ENCODE measurements at places on chromosomes 13 and 19.

DNA sequence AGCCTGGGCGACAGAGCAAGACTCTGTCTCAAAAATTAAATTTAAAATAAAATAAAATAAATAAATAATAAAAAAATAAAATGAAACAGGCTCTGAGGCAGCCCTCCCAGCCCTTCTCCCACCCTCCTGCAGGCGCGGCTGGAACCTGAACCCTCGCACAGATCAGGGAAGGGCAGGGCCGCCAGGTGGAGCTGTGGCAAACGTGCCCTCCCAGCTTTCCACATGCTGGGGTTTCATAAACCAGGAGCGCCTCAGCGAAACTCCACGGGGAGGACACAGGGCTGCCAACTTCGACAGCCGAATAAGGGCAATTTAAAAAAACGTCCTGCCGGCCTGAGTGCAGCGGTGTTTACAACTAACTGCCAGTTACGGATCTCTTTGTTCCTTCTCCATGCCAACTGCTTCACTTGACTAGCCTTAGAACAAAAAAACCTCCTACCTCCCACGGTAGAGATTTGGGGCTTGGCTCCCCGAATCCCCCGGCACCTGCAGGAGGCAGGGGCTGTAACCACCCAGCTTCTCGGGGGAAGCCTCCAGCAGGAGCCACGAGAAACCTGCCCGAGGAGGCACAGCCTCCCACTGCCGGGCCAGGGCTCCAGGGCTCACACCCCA lies 15.9 kb downstream of the ZNF787 start:
- DNase-seq: peak; percentile 24

DNA sequence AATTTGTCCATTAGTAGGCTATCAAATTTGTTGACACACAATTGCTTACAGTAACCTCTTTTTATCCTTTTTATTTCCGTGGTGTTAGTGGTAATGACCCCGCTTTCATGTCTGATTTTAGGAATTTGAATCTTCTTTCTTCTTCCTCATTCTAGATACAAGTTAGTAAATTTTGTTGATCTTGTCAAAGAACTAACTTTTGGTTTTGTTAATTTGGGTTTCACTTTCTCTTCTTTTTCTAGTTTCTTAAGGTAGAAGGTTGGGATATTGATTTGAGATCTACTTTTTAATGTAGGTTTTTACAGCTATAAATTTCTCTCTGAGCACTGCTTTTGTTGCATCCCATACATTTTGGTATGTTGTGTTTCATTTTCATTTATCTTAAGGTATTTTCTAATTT lies 53.3 kb upstream of the SLC7A1 start:
- DNase-seq: no peak

DNA sequence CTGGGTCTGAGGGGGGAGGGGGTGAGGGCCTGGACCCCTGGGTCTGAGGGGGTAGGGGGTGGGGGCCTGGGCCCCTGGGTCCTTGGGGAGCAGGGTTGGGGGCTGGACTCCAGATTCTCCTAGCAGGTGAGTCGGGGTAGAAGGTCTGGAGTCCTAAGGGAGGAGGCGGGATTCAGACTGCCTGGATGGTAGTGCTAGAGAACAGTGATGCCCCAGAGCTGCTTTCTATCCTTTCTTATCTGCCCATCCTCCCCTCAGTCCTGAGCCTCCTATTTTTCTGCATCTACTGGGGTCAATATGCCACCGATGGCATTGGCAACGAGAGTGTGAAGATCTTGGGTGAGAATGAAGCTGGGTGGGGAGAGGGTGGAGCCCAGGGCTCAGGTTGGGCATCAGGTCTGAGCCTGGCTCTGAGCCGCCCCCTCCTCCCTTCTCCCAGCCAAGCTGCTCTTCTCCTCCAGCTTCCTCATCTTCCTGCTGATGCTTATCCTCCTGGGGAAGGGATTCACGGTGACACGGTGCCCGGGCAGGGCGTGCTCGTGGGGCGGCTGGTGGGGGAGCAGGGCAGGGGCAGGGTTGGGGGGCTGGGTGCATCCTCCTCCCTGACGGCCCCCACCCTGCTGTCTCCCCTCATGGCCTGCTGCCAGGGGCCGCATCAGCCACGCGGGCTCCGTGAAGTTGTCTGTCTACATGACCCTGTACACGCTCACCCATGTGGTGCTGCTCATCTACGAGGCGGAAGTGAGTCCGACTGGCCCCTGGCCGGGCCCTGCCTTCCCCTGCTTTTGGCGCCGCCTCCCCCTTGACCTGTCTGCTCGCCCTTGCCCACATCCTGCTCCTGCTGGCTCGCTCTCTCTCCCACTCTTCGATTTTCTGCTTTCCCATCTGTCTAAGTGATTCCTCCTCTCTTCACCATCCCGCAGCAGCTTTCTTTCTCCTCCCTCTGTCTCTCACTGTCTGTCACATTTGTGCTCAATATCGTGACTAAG lies 3.4 kb downstream of the TMEM145 start:
- DNase-seq: no peak

DNA sequence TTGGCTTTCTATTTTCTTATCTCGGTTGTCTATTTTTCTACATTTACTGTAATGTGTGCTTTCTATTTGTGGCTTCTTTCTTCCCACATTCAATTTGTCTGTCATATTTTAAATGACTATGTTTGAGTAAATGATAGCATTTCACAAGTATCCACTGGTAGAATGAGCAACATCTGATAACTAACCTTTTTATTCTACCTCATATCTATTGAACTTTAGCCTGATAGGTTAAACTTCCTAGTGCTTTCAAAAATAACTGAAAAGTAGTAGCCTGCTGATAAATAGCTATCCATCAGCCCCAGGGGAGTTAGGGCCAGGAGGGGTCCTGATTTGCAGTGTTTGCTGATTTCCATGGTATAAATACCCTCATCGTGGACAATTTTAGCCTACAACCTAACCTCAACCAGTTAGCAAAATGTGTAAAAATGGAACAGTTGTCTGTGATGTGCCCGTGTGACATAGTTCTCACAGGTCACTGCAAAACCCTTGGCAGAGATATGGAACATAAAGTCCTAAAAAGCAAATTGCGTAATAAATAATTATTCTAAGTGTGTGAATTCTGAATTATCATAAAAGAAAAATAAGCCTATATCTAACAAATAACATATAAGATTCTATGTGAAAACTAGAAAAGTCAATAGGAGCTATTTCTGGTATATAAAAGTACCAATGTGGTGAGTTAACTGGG lies 32.1 kb downstream of the KCTD12 start:
- DNase-seq: no peak

- no peak for DNase-seq
Observed at GRCh38 chr19:47353307-47353712, 4.2 kb downstream of the DHX34 start.

- DNase-seq: peak; percentile 74
Observed at GRCh38 chr19:50333737-50334617, 4.8 kb upstream of the KCNC3 start.

GRCh38 chr19:51810223-51810622 lies 15.3 kb downstream of the FPR3 start:
- DNase-seq: no peak

DNA sequence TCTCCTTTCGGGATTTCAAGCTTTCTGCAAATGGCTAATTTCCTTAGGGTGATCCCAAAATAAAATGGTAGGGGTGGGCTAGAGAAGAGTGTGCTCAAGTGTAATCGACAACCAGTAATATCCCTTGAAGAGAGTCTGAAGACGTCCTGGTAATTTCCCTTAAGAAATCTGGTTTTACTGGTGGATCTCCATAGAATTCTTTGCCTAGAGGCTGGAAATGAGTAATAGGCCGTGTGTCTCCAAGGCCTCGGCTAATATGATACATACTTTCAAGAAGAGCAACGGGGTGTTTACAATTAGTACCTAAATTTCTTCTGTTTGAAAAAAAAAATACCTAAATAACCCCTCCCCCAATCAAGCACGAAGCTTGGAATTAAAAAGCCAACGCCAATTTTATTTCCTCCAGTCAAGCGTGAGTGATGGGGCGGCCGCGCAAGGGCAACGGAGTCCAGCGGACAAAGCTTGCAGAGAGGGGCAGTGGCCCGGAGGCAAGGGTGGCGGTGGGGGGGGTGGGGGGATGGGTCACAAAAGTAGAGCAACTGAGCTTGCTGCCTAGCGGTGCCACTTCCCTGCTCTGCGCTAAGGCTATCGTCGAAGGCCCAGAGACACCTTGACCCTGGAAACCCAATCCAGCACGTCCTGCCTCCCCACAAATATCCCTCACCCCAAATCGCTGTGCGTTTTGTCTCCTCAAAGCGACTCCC lies 7.8 kb downstream of the SOX21 start:
- DNase-seq: no peak

DNA sequence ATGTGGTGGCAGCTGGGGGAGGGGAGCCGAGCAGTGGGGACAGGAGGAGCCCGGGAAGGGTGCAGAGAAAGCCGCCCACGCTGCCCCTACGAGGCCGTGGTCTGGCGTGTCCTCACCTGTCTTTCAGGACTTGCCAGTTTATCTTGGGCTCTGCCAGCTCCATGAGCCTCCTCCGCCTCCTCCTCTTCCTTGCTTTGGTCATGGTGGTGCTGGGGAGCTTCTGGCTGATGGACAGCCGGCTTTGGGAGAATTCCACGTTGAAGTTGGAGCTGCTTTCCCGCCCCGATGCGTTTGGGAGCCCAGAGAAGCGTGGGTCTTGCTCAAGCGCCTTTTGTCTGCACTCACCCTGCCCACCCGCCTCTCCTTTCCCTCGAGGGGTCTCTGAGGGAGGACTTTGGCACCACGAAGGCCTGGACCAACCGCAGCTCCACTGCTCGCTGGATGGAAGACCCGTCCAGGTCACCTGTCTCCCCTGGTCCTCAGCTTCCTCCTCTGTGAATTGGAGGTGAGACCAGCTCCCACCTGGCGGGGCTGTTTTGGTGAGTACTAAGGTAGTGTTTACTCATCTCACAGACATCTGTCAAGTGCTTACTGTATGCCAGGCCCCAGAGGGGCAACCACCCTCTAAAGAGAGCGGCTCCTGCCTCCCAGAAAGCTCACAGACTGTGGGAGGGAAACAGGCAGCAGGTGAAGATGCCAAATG lies 29.7 kb upstream of the MIER2 start:
- DNase-seq: no peak

DNA sequence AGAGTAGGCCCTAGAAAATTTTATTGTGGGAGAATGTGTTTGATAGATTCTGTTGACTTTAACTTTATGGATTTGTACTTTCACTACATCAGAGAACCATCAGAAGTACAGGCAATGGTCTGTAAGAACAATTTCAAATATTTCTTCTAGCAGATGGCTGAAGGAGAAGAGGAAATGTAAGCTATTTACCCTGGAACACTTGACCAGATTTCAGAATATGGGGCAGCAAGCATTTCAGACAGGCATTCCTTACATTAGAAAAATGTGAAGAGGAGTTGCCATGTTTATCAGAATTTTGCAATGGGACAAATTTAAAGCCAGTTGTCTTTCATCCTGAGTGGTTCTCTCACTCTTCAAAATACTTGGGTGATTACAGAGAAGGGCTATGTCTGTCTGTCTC lies 7.5 kb downstream of the FRY start:
- no peak for DNase-seq

DNA sequence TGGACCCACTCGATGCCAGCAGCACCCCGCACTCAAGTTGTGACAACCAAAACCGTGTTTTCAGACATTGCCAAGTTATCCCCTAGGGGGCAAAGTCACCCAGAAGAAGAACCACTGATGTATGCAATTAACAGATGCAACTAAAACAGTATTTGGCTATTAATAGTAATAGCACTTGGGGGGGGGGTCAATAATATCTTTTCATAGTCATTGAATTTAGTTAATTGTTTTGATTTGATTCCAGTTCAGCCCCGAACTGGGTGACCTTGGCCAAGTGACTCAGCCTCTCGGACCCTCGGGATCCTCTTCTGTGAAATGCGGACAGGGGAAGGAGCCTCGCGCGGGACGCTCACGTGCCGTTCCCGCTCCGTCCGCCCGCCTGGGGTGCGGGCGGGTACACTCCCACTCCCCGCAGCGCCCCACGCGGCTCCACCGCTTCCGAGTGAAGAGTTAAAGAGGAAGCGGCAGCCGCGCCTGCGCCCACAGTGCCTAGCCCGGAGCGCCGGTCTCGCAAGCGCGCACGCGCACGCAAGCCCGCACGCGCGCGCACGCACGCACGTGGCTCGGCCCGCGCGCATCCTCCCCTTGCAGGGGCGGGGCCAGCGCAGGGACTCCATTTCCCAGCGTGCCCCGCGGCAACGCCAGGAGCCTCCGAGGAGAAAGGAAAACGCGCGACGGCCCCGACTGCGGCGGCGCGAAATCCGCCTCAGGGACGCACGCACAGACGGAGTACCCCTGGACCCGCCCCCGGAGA lies 435 bp upstream of the DAZAP1 start:
- peak; percentile 99 for DNase-seq

DNA sequence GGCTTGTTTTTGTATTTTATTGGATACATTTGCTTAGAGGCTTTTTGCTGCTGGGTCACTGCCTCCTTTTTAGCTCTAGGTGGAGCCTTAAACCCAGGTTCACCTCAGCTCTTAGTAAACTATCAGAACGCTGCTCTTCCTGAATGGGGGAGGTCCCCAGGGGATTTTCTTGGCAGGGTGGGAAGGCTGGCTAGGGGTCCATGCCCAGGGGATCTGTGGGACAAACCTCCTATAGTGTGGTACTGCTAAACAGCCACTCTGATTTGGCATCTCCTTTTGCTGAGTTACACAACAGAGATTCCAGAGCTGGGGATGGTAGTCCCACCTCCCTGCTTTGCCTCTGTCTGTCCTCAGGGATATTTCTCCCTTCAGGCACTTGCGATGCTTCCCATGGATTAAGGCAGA lies 204.9 kb downstream of the ZIC5 start:
- no peak for DNase-seq

DNA sequence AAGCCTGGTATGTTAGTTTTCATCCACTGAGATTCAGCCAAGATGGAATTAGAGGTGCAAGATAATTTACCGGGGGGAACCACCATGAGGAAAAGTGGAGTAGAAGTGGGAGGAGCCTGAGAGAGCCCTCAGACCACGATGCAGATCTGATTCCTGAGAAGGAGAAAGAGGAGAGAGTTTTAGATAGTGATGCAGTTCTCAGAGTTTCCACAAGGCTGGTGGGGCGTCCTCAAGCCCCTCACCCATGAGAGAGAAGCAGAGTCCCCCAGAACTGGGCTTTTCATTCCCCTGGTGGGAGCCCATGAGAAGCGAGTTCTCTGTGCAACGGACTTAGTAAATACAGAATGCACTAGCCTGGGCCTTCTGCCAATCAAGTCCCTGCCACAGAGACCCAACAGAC lies 18.1 kb downstream of the CEACAM5 start:
- no peak for DNase-seq

DNA sequence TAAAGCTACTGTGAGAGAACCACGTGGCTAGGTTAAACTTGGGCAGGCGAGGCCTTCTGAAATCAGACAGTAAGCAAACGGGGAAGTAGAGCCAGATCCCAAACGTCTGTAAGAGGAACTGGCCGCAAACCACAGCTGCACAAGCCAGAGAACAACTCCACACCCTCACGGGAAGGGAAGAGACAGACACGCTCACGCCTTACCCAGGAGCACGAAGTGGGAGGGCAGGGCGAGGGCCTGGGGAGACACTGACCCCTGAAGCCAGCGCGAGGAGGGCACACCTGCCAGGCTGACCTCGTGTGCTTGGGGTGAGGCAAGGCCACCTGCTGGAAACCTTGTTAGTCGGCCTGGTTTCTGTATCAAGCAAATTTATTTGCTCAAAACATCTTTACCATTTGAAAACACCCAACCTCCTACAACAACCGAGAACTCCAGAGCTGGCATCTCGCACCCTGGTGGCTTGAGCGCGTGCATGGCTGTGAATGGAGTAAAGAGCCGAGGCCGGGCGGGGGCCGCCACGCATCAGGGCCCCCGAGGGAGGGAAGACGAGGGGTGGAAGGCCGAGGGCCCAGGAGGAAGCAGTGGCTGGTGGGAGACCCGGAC lies 7.3 kb downstream of the POLR2E start:
- DNase-seq: no peak

GRCh38 chr19:28485292-28485691 lies 727.7 kb downstream of the UQCRFS1 start:
- no peak for DNase-seq

GRCh38 chr19:52094526-52095130 lies 937 bp downstream of the ZNF841 start:
- DNase-seq: no peak
